NAMALWA (cell line): ENCODE measurements at places on chromosomes 13 and 19.
A peak's percentile ranks its signal among the peaks of the same experiment; 100 is the strongest.

DNA sequence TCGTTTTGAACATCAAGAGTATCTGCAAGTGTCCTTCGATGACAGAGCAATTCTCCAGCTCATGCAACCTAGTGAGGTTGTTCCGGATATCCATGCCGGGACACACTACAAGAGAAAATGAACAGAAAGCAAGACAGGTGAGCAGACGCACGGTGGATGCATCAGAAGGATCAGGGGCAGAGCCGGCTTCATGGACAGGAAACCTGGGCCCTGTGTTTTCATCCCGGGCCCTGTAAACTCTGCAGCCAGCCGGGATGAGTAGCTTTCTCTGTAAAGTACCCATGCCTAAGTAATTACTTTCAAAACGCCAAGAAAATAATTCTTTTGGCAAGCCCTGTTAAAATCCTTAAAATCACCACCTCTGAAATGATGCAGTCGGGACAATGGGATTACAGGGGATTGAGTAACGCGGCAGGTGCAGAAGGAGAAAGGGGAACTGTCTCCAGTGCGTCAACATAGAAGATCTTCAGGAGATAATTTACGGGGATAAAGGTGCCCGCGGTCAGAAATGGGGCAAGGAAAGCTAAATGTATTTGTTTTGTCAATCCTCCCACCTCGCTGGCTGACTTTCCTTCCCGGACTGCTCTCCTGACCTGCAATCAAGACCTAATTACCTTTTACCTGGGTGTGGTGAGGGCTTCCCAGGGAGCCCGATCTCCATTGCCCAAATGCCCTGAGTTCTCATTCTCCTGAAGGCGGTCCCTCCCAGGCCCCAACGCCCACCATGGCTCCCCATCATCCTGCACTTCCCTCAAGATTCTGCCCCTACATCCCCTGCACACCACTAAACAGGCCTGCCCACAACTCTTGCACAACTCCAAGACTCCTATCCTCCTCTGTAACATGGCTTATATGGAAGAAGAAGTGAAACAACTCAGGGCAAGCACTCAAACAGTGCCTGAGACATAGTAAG lies 26.2 kb downstream of the INSR start:
- no peak for DNase-seq

GRCh38 chr13:23871616-23872220 lies 17.5 kb downstream of the MIPEP start:
- peak; percentile 46 for DNase-seq

GRCh38 chr13:23510544-23510916 lies 59.7 kb upstream of the TNFRSF19 start:
- no peak for DNase-seq

DNA sequence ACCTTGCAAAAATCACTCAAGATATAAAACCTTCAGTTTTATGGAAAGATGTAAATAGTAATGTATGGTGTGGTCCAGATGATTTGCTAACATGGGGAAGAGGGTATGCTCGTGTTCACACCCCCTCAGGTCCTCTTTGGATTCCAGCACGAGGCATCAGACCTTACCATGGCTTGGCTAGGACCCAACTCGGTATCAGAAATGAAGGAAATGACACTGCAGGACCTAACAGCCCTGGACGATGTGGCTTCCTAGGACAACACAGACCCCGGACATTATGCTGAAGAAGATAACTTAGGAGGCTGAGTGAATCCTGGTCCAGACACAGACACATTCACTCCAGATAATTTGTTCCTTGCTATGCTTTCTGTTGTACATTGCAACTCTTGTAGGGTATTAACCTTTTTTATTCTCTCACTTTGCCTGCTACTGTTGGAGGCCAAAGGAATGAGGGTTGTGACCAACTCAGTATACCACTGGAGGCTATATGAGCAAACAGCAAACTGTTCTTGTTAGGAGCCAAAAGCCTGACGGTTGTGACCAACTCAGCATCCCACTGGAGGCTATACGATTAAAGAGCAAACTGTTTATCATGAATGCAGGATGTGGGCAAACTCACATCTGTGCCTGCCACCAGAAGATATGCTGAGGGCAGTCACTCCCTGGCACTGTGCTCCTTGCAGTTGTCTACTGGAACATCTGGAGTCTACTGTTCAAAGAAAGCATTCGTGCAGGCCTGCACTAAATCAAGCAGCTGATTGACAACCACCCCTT lies 121.7 kb downstream of the ZNF429 start:
- no peak for DNase-seq

- no peak for DNase-seq
Observed at GRCh38 chr13:26320766-26321165, 66.8 kb downstream of the CDK8 start.

DNA sequence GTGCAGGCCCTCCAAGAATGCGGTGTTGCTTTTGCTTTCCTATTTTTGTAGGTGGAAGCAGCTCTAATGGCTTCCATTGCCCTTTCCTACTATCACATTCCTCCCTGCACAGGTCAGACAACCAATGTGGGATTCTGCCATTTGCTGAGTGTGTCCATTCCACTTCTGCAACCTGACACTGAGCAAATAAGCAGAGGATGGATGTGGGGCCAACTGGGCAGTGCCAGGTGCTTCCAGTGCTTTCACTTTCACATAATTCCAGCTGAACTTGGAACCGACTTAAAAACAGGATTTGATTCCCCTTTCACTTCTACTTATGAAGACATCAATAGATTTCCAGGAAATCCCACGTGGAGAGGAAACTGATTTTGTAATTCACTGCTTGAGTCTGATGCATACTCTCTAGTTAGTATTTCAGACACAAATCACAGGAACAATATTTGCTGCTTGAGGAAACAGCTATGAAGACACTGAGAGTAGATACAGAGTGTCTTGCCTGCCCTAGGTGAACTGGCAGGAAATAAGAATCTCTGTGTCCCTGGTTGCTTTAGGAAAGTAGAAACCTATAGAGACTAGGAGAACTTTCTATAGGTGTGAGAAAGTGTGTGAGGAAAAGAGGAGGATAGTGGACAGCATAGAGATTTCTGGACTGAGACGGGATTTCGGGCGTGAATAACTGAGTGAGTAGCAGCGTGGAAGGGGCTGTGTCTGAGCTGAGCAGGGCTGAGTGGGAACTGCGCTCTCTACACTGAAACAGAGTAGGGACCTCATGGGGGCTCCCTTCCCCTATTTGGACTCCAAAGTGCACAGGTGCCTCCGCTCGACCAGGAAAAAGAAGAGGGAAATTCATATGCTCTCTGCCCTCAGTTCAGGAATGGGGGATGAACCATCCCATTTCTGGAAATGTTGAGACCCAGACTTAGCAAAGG lies 22.5 kb downstream of the LGALS16 start:
- DNase-seq = no peak

DNA sequence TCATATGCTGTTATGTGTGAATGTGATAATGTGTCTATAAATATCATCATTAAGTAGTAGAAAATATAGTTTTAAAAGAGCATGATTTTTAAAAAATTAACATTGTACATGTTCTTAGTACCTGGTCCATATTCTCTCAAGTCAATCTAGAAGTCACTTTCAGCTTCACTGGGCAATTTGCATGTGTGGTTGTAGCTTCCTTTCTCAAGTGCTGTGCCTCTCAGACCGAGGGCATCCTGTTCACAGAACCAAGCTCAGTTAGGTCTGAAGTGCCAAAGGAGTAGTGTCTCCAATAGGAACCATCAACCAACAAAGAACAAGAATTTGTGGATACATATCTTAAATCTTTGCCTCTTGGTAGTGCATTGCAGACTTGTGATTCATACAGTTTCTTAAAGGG lies 541.8 kb upstream of the SLC10A2 start:
- DNase-seq = peak; percentile 42

GRCh38 chr19:8208922-8209461 lies at the start of gene CERS4:
CERS4 (plus strand) TSS chr19:8209370; CDS start chr19:8251077, 41,707 bp downstream.
- DNase-seq = peak; percentile 77

DNA sequence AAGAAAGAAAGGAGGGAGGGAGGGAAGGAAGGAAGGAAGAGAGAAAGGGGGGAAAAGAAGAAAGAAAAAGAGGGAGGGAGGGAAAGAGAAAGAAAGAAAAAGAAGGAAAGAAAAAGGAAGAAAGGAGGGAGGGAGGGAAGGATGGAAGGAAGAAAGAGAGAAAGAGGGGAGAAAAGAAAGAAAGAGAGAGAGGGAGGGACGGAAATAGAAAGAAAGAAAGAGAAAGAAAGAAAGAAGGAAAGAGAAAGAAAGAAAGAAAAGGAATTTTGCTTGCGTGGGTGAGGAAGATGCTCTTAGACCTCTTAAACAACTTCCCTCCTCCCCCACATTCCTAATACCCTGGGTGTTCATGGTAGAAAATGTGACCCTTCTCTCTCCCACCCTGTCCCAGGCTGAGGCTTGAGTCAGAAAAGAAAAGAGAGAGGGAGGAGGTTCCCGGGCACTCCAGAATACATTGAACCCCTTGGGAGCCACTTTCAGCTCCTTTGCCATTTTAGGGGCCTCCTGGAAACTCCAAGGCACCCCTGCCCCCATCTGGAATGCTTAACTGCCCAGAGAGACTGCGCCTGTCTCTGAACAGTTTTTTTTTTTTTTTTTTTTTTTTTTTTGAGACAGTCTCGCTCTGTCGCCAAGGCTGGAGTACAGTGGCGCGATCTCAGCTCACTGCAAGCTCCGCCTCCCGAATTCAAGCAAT lies 9.2 kb upstream of the KANK3 start:
- no peak for DNase-seq
